Activated B cell treated with CpG ODN at 0.5 μM for 24 hours (primary cell): ENCODE measurements at places on chromosomes 16 and 17. TPM values are rescaled to one million over a fixed set of nuclear protein-coding genes. Genes with fewer than 3 reads are reported as not detected.

KRT32 gene
- total RNA-seq: not detected in 2 replicates

TBC1D3H gene
- not detected in 2 replicates for total RNA-seq

CES3 gene
- total RNA-seq: 0.29 and 0.61 TPM in 2 replicates

CCT6B gene
- total RNA-seq: 2.1 and 2.4 TPM in 2 replicates

CCL8 gene
- not detected in 2 replicates for total RNA-seq

PLXDC1 gene
- total RNA-seq: not detected in 2 replicates

ACSM5 gene
- not detected in 2 replicates for total RNA-seq

GAS2L2 gene
- not detected in 2 replicates for total RNA-seq

ZNF646 gene
- 32.4 and 32.5 TPM in 2 replicates for total RNA-seq

CLEC16A gene
- total RNA-seq: 53.4 and 57.6 TPM in 2 replicates

CDH1 gene
- total RNA-seq: 8.2 and 10.7 TPM in 2 replicates

RUNDC3A gene
- total RNA-seq: 0.07 and 0.17 TPM in 2 replicates
